ENCODE measurements at places on chromosomes 3 and 15.

- DNase-seq: peak; percentile 89
These were observed 17.7 kb downstream of the CPN2 start for GRCh38 chr3:194333212-194333980.

DNA sequence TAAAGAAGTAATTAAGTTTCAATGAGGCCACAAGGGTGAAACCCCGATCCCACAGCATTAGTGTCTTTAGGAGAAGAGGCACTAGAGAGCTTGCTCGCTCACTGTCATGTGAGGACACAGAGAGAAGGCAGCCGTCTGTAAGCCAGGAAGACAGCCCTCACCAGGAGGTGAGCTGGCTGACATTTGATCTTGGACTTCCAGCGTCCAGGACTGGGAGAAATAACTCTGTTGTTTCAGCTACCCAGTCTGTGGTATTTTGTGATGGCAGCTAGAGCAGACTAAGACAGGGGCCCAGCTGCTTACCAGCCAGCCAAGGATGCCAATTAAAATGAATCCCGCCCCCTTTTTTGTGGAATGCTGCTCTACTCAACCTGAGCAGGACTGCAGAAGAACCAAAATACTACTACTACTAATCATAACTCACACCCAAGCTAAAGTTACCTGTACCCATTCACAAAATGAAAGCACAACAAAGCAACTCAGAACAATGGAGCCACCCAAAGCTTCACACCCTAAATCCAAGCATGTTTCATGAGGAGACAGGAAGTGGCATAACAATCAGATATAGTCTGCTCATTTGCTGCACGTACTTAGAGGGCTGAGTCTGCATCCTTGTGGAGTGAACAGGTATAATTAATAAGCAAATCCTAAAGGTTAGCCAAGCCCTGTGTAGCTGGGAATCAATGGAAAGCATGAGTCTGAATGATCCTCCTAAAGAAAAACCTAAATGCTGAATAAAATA is 35.6 kb upstream of the RHCG start:
- no peak for DNase-seq

DNA sequence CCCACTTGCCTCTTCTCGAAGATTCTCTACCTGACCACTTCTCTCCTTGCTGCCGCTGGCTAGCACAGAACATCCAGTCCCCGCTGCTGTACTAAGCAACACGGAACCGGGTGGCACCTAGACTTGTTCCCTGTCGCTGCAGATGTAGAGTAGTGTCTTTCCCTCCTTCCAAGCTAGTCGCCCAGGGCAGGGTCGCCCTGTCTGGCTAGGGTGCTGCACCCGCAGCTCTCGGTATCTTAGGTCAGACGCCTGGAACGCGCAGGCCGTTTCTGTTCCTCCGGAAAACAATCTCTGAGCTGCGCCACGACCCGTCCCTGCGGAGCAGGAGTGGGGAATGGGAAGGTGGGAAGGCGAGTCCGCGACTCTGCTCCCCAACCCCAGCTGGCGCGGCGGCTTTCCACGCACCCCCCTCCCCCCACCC is 758 bp upstream of the SNX33 start:
- no peak for DNase-seq

DNA sequence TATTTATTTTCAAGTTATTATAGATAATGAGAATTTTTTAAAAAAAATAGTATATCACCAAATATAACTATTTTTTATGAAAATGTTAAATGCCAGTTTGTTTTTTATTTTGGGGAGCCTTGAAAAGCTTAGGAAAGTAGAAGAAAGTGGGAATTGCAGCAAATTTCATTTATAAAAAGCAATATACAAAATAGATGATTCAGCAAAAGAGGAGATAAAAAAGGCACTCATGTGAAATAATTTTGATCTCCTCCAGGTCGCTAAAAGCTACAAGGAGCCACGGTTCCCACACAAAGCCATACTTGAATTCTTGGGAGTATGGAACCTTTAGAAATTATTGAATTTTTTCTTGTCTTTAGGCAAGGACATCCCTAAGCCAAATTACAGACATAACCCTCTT is 625.0 kb upstream of the SGO1 start:
- DNase-seq: no peak

Data from H54 (cell line).